ENCODE measurements at places on chromosomes 1 and 21. TPM values are rescaled to one million over a fixed set of nuclear protein-coding genes. Genes with fewer than 3 reads are reported as not detected.

The BNIPL gene
- 0.06 TPM for total RNA-seq

The MPL gene
- total RNA-seq: not detected

The KRTAP7-1 gene
- not detected for total RNA-seq

The FABP3 gene
- total RNA-seq: not detected

The SLC1A7 gene
- total RNA-seq: not detected

The LHX8 gene
- total RNA-seq: 0.91 TPM

The TMEM82 gene
- total RNA-seq: not detected

The GJC2 gene
- total RNA-seq: 0.09 TPM

The AIRE gene
- total RNA-seq: not detected

The IL22RA1 gene
- 7.5 TPM for total RNA-seq

The MIXL1 gene
- not detected for total RNA-seq

The GBP7 gene
- total RNA-seq: not detected

The LPAR3 gene
- 0.16 TPM for total RNA-seq

The HFM1 gene
- 0.06 TPM for total RNA-seq

The FMN2 gene
- total RNA-seq: 4.2 TPM

The GPR52 gene
- total RNA-seq: not detected

The WDR77 gene
- 44.8 TPM for total RNA-seq

The SLC44A5 gene
- total RNA-seq: not detected

The C1orf216 gene
- total RNA-seq: 13.2 TPM

The INTS11 gene
- total RNA-seq: 60.9 TPM

The TCHHL1 gene
- not detected for total RNA-seq

The SPRR2E gene
- not detected for total RNA-seq

The KRTAP19-3 gene
- total RNA-seq: not detected

The ARV1 gene
- total RNA-seq: 24.9 TPM

The VASH2 gene
- total RNA-seq: 1.7 TPM

The RUNX3 gene
- total RNA-seq: 5.7 TPM

The GPR61 gene
- not detected for total RNA-seq

The AGMAT gene
- 7.6 TPM for total RNA-seq

The KRTAP12-2 gene
- not detected for total RNA-seq

The OR2M4 gene
- total RNA-seq: not detected

The ZBTB21 gene
- total RNA-seq: 6.4 TPM

The KCNJ9 gene
- not detected for total RNA-seq

The PAPPA2 gene
- not detected for total RNA-seq

The OVAAL gene
- total RNA-seq: not detected

The TFF3 gene
- total RNA-seq: not detected
